Activated naive CD4-positive, alpha-beta T cell treated with anti-CD3 and anti-CD28 coated beads, Interleukin-2, amount 50 U/mL, for 16 hours (primary cell): ENCODE measurements at places on chromosomes 7 and 10.
A peak's percentile ranks its signal among the peaks of the same experiment; 100 is the strongest.

DNA sequence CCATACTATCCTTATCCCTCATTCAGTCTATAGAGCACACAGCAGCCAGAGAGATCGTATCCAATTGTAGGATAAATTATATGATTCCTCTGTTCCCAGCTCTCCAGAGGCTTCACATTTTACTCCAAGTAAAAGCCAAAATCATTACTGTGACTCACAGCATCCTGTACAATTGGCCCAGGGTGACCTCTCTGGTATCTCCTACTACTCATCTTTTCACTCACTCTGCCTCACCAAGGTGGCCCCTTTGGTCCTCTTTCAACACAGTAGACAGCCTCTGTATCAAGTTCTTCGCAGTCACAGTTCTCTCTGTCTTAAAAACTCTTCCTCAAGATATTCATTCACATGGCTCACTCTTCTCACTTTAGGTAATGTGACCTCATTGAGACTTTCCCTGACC, 72.6 kb upstream of the LSM8 start:
- DNase-seq, result no peak

GRCh38 chr7:111662386-111662785, 100.1 kb upstream of the IMMP2L start:
- no peak for DNase-seq

- DNase-seq, result peak; percentile 60
Measured at GRCh38 chr7:149799397-149800168, 26.2 kb upstream of the ZNF467 start.

DNA sequence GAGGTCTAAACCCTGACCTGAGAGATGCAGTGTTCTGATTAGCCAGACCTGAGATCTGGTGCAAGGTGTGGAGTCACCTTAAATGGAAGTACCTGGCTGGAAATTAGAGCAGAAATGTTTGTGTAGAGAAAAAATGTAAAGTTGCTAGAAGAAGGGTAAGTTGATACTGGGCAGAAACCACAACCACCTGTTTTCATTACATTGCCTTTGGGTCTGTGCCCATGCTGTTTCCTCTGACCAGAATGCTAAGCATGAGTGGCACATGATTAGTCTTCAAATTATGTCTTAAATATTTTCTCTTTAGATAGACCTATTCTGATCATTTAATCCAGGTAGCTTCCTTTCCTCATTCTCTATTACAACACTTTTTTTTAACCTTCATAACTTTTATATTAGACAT, 69.0 kb downstream of the CASD1 start:
- DNase-seq, result no peak

- DNase-seq, result no peak
Measured at GRCh38 chr7:69845721-69846495, 247.6 kb downstream of the AUTS2 start.

GRCh38 chr10:5595994-5596471, 70.4 kb downstream of the ASB13 start:
- DNase-seq, result no peak

DNA sequence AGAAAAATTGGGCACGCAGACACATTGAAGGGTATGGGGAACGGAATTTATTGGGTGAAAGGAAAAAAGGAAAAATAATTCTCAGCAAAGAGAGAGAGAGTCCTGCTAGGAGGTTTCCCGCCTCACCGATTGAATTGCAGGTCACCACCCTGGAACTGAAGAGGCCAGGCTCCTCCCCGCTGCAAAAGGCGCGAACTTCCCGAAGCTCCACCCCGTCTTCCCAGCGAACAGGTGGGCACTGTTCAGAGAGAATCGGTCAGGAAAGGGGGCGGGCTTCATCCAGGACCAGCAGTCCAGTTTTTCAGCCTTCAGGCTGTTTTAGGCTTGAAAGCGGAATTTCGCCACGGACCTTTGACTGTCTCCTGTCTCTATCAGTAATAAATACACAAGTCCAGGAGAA, 27.3 kb upstream of the CADPS2 start:
- DNase-seq, result no peak

DNA sequence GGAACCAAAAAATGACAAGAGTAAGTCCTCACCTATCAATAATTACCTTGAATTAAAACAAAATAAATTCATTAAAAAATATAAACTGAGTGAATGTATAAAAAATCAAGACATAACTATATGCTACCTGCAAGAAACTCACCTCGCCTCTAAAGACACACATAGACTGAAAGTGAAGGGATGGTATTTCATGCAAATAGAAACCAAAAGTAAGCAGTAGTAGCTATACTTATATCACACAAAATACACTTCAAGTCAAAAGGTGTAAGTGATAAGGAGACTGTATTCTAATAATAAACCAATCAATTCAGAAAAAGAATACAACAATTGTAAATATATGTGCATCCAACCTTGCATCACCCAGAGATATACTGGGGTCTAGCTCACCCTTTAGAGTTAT, 332.6 kb downstream of the SH2D4B start:
- DNase-seq, result no peak

DNA sequence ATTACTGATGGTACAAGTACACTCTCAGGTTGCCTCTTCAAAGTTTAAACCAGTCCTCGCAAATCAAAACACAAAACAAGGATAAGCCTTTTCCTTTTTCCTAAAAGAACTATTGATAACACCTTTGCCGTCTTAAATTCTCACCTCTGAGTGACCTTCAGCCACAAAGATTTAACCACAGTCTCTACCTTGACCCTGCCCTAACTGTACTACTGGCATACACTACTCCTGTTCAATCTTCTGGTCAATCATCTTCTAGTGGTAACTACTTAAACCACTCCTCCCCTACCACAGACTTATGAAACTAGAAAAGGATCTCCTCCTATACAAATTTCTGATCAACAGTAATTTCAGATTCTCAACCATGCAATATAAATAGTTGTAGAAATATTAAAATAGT, 15.1 kb downstream of the UPF2 start:
- no peak for DNase-seq

- no peak for DNase-seq
Measured at GRCh38 chr7:143205560-143206293, 16.1 kb upstream of the TAS2R40 start.

DNA sequence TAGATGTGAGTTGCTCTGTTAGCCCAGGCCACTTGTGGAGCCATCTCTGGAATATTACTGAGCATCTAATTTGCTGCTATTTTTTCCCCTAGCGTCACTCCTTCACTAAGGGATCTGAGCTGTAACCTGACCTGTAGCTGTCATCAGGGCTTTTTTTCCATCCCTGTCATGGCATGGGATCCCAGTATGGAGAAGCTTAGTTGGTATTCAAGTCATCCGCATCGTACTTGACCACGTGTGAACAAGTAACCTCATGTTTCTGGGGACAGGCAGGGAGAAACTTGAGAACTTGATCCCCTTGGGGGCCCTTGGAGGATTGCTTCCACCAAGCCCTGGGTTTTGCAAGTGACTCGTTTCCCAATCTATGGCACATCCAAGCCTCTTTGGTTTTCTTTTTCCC, 474.4 kb upstream of the GALNT17 start:
- DNase-seq, result no peak

GRCh38 chr7:84248267-84248666, 53.7 kb upstream of the SEMA3A start:
- no peak for DNase-seq

GRCh38 chr10:130481936-130482335, 345.7 kb downstream of the GLRX3 start:
- DNase-seq, result no peak

GRCh38 chr10:129775681-129776080, 188.4 kb downstream of the EBF3 start:
- no peak for DNase-seq

DNA sequence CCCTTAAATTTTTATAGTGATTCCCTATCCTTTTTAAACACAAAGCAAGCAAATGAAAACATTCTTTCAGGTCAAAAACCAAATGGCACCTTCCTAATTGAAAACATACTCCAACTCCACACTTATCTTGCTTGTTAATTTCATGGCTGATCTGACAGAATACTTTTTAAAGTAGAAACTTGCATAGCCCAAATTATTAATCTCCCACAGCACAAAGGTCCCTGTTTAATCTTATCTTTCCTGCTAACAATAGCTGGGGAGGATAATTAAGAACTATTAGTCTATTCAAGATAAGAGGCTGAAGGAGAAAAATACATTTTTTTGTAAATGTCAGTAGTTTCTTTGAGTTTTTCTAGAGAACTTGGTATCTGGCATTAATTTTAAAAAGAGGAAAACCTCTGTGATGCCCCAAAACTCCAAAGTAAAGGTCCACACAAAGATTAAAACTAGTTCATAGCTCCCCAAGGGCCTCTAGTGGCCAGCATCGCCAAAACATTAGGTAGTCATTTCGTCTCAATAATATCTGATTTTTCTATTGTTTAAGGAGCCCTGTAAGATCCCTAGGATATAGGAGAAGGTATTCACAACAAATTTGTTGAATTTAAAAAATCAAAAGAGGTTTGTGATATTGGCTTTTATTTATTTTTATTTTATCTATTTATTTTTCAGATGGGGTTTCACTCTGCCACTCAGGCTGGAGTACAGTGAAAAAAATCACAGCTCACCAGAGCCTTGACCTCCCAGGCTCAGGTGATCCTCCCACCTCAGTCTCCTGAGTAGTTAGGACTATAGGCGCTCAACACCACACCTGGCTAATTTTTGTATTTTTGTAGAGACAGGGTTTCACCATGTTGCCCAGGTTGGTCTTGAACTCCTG, 14.7 kb downstream of the CDNF start:
- DNase-seq, result peak; percentile 48

- no peak for DNase-seq
Measured at GRCh38 chr10:98267069-98267893, 713 bp downstream of the LOXL4 start.

DNA sequence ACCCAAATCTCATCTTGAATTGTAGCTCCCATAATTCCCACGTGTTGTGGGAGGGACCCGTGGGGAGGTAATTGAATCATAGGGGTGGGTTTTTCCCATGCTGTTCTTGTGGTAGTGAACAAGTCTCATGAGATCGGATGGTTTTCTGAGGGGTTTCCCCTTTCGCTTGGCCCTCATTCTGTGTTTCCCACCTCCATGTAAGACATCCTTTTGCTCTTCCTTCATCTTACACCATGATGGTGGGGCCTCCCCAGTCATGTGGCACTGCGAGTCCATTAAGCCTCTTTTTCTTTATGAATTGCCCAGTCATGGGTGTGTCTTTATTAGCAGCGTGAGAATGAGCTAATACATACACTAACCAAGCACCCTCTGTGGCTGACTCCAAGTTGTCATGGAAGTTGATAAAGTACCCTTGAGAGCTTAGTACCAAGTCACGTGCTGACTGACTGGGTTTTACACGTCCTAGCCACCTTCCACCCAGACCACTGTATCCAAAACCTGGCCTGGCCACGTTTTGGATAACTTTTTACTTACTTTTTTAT, 614.4 kb downstream of the SDK1 start:
- DNase-seq, result no peak

DNA sequence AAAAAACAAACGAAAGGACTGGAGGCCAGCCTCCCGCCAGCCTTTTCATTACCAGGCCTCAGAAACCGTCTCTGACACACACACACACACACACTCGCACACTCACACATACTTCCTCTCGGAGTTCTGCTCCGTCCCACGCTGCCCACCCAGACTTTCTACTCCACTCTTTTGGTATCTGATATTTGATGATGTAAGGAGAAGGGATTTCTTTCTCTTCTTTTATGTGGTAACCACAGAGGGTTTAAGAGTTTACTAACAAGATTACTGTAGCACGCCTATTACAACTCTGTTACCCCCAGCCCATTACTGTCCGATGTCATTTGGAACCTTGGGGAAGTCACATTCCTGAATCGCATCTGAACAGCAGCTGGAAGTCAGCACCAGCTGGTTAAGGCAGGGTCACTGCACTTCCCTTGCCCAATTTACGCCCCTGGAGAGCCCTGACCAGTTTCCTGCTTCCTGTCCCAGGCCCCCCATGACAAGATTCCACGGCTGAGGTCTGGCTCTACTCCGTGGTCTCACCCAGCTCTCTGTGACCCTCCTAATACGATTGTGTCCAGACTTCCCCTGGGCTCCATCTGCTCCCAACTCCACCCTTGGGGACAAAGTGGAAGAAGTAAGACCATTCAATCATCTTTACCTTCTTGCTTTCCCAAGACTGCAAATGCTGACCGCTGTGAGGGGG, 1.1 kb downstream of the DENND2A start:
- peak; percentile 48 for DNase-seq

DNA sequence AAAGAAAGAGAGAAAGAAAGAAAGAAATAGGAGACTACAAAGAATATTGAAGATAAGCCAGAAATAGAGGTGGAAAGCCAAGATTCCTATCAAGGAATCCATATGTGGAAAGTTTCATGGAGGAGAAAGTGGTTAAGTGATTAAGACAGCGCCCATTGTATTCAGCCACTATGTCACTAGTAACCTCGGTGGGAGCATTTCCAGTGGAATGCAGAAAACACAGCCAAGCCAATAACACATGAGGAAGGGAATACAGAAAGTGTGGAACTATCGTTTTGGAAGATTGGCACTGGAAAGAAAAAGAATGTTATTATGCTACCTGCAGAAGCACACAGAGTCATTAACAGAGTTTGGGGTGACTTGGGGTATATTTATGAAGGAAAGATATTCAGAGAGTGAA, 2.7 kb downstream of the MGAM2 start:
- no peak for DNase-seq

GRCh38 chr7:73865738-73866445, 4.9 kb downstream of the TMEM270 start:
- no peak for DNase-seq

DNA sequence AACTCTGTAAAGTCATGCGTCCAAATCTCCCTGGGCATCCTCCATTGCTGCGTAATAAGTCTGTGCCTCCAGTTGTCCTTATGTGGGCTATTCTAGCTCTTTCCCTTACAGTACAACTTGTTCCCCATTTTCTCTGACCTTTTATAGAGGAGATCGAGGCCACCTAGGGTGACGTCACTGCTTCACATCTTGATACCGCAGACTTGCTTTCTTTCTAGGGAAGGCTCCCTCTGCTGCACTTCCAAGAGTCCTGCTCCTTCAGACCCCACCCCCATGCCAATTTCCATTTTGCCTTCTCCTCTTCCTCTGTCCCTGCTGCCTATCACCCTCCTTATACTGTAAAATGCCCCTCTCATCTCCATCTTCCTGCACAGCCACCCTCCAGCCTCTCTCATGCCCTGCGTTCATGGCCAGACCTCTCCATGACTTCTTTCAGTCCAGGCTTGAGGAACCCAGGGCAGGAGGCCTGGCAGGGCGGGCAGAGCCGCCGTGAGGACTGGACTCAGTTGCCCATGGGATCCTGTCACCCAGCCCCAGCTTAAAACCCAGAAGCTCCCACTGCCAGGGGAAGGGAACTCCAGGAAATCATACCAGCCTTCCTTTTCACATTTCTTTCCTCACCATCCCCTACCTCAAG, 57.5 kb downstream of the CAMK1D start:
- DNase-seq, result no peak

- DNase-seq, result no peak
Measured at GRCh38 chr7:158710651-158711102, 6.1 kb upstream of the NCAPG2 start.
